ENCODE measurements at places on chromosomes 12 and 14.

- DNase-seq: no peak
These were observed 305.4 kb downstream of the PCNX1 start for GRCh38 chr14:71212683-71213107.

- DNase-seq: no peak
These were observed 2.6 kb downstream of the KRT84 start for GRCh38 chr12:52382854-52383253.

DNA sequence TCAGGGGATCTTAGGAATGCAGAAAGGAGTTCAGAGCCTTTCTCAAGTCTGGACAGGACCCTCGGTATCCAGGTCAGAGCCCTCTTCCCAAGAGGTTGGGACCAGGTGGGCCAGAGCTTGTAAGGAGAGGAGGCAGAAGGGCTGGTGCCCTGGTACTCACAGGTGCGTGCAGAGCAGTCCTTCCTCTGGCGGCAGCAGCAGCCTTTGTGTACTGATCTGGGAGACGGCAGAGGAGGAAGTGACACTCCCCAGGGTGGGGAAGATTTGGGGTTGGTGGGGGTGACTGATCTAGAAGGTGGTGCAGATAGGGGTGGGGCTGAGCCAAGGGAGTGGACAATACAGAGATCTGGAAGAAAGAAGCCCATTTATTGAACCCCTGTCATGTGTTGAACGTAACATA is at the start of gene ITGB7:
TSS of gene ITGB7 (minus strand) at position 210 of the 400 bp plus-strand sequence. CDS start 6,808 bp downstream, outside the sequence.
- DNase-seq: no peak

GRCh38 chr14:24177041-24177825 is 5.4 kb downstream of the REC8 start:
- DNase-seq: no peak

- DNase-seq: no peak
These were observed 306.0 kb downstream of the NELL2 start for GRCh38 chr12:44570036-44570583.

- DNase-seq: no peak
These were observed 15.3 kb downstream of the EP400 start for GRCh38 chr12:131965073-131965472.

DNA sequence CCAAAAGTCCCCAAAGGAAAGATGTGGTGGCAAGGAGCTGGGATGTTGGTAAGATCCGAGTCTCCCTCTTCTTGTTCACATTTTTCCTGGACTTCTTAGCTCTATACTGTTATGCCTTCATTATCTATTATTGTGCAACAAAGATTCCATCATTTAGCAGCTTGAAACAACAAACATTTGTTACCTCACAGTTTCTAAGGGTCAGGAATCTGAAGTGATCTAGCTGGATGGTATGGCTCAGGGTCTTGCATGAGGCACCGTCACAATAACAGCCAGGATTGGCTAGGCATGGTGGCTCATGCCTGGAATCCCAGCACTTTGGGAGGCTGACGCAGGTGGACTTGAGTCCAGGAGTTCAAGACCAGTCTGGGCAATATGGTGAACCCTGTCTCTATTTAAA is 51.1 kb upstream of the KRAS start:
- DNase-seq: no peak

GRCh38 chr14:104224506-104225277 is 86.3 kb downstream of the KIF26A start:
- no peak for DNase-seq

DNA sequence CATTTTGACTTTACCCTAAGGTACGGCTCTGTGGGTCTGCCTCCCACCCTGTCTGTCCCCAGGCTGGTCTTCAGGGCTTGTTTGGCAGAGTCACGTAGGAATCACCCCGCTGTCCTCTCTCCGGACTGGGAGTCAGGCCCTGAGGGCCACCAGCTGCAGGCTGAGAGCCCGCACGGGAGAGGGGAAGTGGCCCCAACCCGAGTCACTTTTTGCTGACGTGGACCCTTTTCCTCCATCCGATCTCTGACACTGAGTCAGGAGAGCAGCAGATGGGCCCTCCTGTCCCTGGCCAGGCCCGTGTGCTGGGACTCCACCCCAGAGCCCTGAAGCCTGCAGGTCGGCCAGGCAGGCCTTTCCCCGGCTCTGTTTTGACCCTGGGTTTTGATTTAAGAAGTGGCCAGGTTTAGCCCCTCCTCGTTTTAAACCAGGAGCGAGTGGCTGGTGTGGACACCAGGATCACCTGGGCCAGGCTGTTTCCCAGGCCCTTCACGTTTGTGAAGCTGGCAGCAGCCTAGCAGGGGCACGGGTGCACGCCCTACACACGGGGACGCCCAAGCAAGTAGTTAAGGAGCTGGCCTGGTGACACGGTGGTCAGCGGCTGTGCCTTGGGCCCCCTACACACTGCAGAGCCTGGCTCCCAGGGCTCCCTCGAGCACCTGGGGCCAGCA is 12.5 kb upstream of the TEX22 start:
- no peak for DNase-seq

GRCh38 chr14:75578102-75578785 is at the start of gene FLVCR2:
TSS of gene FLVCR2 (plus strand) at chr14:75578620. CDS start at chr14:75578973, 353 bp downstream.
- peak; percentile 3 for DNase-seq

GRCh38 chr14:55715889-55716288 is 135.9 kb downstream of the KTN1 start:
- DNase-seq: no peak
